ENCODE measurements at places on chromosomes 3 and 15. TPM values are rescaled to one million over a fixed set of nuclear protein-coding genes. Genes with fewer than 3 reads are reported as not detected.

- no peak for DNase-seq
These were observed 396.4 kb upstream of the TPRG1 start for GRCh38 chr3:188775412-188775811.

DNA sequence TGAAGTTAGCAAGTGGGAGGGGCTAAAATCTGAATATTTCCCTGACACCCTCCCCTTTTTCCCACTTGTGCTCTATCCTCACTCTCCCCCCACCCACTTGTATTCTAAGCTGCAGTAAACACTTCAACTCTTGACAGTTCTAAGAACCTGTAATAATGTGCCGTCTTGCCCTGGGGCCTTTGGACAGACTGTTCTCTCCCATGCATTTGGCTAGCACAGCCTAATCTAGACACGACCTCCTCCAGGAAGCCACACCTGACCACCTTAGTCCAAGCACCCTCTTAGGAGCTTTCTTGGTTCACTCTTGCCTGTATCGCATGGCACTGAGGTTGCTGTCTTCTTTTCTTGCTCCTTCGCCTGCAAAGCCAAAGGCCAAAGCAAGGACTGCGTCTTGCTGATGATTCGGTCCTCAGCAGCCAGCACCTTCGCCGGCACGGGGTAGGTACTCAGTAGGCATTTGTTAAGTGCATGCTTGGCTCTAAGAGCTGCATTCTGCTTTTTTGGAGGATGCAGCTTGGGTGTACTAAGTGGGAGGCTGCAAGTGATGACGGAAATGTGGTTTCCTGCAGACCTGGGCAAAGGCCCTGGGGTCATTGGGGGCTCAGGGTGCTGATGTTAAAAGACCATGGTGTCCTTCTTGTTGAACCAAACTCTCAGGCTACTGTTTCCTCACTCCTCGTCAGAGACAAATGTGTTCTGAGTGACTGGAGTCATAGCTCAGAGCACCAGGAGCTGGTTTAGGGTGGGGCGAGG is 2.0 kb upstream of the ZNF710 start:
- no peak for DNase-seq

- DNase-seq, result no peak
These were observed 2.2 kb upstream of the CX3CR1 start for GRCh38 chr3:39282057-39282456.

- no peak for DNase-seq
These were observed 16.0 kb upstream of the PLA2G4D start for GRCh38 chr15:42110367-42110766.

GRCh38 chr15:100211855-100212850 is 129.6 kb downstream of the ADAMTS17 start:
- no peak for DNase-seq

DNA sequence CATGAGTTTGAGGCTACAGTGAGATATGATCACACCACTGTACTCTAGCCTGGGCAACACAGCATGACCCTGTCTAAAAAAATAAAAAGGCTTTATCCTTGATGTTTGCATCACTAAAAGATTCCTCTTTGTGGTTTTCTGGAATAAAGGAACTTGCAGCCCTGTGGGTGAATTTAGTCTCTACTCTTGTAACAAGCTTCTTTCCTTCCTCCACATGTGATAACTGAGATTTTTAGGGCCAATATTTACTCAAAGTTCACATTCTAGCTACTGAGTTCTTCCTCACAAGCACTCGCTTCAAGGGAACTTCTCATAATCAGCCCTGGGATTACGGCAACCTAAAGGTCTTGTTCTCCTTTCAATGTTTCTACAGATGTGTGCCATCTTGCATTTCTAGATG is 24.6 kb downstream of the COMMD2 start:
- DNase-seq, result no peak

DNA sequence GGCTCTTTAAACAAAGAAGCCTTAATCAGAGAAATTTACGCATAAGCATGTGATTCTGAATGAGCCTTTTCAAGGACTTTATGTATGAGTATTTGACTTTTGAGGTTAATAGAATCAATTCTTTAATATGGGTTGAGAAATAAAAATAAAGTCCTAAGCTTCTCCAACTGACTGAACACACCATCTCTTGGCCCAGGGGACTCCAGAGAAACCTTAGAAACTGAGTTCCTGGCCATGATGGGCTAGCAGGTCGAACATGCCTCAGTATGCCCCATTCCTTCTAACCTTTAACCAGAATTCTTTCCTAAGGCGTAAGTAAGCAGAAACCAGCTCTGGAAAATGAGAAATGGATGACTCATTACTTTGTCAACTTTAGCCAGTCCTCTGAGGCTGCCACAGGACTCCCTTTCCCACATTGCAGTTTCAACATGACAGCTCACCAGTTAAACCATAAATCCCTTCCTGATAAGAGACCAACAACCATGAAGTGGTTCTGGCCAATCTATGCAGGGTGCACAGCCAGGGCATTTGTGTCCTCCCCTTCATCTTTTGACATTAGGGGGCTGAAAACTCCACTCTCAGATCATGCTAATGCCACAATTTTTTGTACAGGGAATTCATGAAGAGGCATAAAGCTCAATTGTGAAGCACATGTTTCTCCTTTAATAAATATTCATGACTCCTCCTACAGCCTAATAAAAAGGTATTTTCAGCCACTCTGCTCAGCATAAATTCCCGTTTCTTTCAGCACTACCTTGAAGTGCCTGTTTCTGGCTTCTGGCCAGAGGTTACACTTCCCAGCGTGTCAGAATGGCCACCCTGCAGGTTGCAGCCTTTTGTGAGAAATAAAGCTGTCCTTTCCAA is 33.3 kb downstream of the TM4SF18 start:
- peak; percentile 82 for DNase-seq

GRCh38 chr3:37457378-37458065 is 283.1 kb upstream of the LRRFIP2 start:
- DNase-seq, result no peak

- no peak for DNase-seq
These were observed 129.6 kb upstream of the AGBL1 start for GRCh38 chr15:85950101-85950500.

- peak; percentile 61 for DNase-seq
These were observed 62.1 kb downstream of the RASGRF1 start for GRCh38 chr15:79028411-79028964.

DNA sequence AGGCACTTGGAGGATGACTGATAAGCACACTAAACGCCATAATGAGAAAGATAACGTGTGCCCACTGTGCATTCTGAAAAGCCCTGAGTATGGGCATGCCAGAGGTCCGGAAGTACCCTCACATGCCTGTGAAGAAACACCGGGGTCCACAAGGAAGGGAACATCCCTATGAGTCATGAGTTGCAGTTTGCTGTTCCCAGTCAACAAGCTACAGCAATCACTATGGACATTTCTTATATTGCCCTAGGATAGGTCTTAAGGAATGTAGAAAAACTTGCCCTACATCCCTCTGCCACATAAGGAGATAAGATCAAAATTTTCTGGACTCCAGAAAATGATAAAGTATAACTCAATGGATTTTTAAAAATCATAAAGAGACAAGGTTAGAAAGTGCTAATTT is 9.9 kb downstream of the MB21D2 start:
- no peak for DNase-seq

DNA sequence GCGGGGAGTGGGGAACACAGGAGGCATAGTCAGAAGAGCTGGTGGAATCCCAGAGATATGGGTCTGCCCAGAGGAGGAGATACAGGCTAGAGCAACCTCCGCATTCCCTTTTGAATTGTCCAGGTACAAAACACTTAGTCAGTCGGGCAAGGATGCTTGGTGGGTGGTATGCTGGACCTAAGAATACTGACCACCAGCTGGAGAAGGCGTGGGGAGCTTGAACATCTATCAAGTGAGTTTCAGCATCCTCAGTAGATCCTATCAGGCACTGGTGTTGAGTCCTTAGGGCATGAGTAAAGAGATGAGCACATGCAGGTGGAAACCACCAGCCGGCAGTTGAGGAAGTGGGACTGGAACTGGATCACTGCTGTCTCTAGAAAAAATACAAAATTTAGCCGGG is 14.7 kb upstream of the DIS3L start:
- no peak for DNase-seq

GRCh38 chr15:38285456-38285855 is 32.8 kb downstream of the SPRED1 start:
- no peak for DNase-seq

DNA sequence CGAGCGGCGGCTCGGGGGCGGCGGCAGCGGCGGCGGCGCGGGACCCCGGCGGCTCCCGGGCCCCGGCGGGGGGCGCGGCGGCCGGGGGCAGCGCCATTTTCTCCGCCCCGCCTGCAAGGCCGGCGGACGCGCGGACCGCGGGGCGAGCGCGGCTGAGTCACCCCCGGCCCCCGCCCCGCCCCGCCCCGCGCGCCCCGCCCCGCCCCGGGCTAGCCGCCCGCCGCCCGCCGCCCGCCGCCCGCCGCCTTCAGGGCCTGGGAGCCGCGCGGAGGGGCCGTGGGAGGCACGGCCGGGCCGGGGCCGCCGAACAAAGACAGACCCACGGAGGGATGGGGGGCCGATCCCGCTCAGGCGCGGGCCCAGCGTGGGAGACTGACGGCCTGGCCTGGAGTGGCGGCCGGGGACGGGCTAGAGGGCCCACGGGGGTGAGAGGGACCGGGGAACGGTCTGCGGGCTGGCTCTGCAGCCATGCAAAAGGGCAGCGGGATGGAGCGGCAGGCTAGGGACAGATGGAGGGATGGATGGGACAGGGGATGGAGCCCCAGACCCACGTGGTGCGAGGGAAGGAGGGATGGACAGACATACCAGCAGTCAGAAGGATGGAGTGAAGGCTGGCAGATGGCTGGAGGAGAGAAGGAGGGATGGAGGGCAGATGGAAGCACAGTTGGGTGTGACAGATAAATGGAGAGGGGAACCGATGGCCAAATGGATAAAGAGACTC is at the start of gene EIF4E3:
EIF4E3 (minus strand) TSS at position 132 of the 721 bp plus-strand sequence; CDS start at position 97, 35 bp downstream.
- DNase-seq, result peak; percentile 26

DNA sequence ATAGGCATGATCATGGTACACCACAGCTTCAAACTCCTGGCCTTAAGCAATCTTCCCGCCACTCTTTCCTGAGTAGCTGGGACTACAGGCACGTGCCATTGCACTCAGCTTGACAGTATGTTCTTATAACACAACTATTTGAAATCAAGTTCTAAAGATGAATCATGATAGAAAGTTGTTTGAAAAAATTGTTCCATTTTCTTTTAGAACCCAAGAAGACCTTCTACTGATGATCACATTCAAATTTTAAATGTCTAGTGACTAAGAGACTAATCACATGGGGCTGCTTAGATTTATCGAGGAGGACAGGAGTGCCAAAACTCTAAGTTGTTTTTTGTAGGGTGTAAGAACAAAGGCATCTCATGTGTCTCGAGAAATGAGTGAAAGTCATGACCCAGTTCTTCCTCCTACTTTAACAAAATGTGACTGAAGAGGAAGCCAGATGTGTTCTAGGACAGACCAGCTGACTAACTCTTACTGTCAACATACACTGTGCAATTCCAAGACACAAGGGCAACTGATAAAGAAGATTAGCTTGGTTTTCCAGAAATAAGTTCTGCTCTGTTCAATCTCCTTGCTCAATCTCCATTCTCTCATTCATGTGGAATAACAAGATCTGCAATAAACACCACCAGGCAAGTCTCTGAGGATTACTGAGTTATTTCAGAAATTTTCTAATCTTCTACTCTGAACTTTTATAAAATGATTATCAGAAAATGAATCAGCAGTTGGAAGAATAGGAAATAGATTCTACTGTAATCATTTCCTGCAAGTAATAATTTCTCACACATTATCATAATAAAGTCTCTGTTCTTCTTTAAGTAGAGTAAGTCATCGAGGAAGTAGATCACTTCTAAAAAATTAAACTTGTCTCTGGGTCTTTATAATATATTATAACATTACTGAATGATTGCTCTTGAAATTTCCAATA is 122.6 kb upstream of the CCNL1 start:
- no peak for DNase-seq

- DNase-seq, result no peak
These were observed 33.5 kb upstream of the DCUN1D1 start for GRCh38 chr3:183013856-183014255.

DNA sequence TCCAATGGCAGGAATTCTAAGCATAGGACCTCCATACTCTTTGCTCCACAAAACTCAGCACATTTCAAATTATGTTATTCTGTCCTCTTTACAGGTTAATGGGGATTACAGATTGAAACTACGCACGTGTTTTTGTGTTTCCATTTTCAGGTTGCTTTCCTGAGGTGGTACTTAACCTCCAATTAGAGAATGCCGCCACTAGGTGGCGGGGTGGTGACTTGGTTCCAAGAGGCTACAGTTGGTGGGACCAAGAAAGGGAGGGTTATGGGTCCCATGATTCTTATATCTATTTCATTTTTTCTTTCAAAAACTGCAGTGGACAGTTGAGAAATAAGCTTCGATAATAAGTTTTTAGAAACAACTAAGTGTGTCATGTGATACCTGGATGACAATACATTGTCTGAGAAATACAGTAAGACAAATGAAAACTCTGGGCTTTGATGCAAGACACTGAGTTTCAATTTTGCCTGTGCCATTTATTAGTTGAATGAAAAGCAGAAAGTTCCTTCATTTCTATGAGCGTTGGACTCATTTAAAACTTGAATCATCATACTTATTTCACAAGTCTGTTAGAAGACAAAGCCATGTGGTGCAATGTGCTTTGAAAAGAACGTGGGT is 539.0 kb downstream of the FGF12 start:
- DNase-seq, result peak; percentile 84

- DNase-seq, result no peak
These were observed 143.5 kb downstream of the ADAM10 start for GRCh38 chr15:58605931-58606530.

Gene EXD1
- not detected for total RNA-seq

Gene ZPLD1
- total RNA-seq, result 0.64 TPM

Gene IFT57
- total RNA-seq, result 35.4 TPM

Gene ATP10A
- total RNA-seq, result 3.0 TPM

Gene TRIM42
- not detected for total RNA-seq

All from Calu3 (cell line).